ENCODE measurements at places on chromosomes 1 and 21.
A peak's percentile ranks its signal among the peaks of the same experiment; 100 is the strongest.

DNA sequence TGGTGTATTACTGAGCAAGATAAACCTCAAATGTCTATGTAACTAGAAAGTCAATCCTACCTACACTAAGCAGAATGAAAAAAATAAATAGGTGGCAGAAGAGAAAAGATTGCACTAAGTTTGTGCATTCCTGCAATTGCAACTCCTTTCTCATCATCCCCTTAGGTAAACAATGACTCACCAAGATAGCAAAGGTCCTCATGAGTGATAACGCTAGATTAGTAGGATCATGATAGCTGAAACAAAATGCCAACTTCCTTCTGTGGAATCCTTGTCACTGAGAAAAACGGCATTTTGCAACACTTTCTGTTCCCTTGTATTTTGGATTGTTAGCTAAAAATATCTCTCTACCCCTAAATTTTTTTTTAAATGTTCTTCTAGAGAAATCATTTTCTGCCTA is 20.0 kb upstream of the FCER1A start:
- no peak for DNase-seq

GRCh38 chr1:54413295-54413694 is 7.1 kb upstream of the SSBP3 start:
- no peak for DNase-seq

GRCh38 chr1:179840107-179840506 is 37.5 kb downstream of the TOR1AIP2 start:
- no peak for DNase-seq

DNA sequence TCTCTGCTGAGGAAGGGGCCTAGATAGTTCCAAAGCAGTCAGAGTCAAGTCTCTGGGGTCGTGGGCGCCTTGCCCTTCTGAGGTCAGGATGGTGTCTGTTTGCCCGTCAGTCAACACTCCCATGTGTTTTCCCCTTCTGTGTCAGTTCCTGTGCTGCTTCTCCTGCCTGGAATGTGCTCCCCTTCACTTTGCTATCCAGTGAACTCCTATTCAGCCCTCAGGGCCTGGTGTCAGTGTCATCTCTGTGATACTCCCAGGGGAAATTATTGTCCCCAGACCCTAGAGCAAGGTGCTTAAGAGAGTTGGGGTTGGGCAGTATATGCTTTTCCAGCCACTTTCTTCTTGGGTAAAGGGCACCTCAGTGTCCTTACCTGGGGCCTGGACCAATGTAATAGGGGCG is 45.8 kb upstream of the SYNC start:
- DNase-seq, result no peak

- no peak for DNase-seq
These were observed at the start of gene ASAP3 for GRCh38 chr1:23483321-23484252. TSS of gene ASAP3 (minus strand) at chr1:23484179. CDS start at chr1:23484133, 46 bp downstream.

GRCh38 chr21:22961258-22961657 is 1963.0 kb downstream of the NCAM2 start:
- no peak for DNase-seq

- DNase-seq, result no peak
These were observed 281.3 kb upstream of the C1orf105 start for GRCh38 chr1:172139196-172139595.

GRCh38 chr1:172781513-172782140 is 122.7 kb downstream of the FASLG start:
- DNase-seq, result no peak

DNA sequence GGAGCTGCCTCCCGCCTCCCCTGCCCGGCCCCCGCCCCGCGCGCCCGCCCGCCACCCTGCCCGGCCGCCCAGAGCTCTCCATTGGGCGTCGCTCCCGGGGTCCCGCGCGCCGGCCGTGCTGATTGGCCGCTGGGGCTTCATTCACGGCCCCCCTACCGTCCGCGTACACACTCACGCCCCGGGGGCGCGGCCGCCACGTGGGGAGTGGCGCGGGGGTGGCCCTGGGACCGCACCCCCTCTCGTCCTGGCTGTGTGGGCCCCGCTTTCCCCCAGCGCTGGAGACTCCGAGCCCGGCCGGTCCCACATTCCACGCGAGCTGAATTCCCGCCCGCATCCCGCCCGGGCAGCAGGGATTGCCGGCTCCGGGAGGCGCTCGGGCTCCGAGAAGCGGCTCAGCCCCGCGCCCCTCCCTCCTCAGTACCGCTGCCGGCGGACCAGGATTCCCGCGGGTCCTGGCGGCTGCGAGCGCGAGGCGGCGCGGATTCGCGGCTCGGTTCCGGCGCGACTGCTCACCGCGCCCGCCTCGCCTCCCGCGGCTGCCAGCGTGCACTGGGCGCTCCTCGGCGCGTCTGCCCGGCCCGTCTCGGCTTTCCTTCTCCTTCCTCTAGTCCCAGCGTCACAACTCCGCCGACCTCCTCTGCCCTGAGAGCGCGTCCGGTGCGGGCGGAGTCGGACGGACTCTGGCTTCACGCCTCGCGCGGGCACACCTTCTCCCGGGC is 450 bp upstream of the POU3F1 start:
- peak; percentile 56 for DNase-seq

GRCh38 chr21:27244776-27245175 is 277.9 kb upstream of the ADAMTS5 start:
- DNase-seq, result no peak

GRCh38 chr1:110471131-110471530 is 20.2 kb downstream of the PROK1 start:
- DNase-seq, result no peak

DNA sequence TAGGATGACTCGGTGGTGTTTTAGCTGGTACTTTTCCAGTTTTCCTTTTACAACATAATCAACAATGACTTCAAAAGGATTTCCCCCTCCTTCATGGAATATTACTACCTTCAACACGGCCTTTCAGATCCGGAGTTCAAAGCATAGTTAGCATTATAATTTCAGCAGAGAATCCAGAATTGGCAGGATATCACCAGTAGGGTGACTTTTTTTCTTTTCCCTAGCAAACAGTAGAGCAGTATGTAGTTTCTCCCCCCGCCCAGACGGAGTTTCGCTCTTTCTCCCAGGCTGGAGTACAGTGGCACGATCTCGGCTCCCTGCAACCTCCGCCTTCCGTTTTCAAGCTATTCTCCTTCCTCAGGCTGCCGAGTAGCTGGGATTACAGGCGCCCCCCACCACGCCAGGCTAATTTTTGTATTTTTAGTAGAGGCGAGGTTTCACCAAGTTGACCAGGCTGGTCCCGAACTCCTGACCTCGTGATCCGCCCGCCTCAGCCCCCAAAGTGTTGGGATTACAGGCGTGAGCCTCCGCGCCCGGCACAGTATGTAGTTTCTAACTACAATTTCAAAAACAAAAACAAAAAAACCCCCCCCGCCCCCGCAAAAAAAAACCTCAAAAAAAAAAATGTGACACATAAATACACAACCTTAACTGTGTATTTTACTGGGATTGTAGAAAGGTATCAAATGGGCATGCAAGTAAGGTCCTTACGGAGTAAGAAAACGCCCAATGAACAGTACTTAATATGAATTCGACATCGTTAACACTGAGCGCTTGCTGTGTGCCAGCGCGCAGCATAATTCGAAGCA is 1.5 kb upstream of the COX20 start:
- peak; percentile 23 for DNase-seq

GRCh38 chr1:59506952-59507351 is 210.1 kb downstream of the FGGY start:
- no peak for DNase-seq

DNA sequence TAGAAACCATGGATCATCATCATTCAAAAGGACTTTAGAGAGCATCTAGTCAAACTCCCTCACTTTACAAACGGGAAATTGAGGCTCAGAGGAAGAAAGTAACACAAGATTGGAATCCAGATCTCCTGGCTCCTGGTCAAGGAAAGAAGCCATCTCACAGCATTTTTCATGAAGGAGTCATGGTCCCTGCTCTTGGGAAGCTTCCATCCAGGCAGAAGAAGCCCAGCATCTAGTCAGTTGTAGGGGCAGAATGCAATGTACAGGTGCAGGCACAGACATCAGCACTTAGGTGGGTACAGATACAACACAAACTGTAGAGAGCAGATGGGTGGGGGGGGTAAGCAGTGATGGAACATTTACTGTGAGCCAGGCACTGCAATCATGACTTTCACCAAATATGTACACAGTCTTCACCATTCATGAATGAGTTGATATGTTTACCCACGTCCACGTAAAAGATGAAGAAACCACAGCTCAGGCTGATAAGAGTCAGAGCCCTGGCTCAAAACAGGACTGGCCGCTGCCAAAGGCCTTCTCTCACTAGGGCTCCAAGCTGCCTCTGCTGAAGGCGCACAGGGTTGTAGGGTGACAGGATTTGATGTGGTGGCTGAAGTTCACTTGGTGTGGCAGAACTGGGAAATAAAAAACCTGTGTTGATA is 44.0 kb downstream of the OPTC start:
- no peak for DNase-seq

DNA sequence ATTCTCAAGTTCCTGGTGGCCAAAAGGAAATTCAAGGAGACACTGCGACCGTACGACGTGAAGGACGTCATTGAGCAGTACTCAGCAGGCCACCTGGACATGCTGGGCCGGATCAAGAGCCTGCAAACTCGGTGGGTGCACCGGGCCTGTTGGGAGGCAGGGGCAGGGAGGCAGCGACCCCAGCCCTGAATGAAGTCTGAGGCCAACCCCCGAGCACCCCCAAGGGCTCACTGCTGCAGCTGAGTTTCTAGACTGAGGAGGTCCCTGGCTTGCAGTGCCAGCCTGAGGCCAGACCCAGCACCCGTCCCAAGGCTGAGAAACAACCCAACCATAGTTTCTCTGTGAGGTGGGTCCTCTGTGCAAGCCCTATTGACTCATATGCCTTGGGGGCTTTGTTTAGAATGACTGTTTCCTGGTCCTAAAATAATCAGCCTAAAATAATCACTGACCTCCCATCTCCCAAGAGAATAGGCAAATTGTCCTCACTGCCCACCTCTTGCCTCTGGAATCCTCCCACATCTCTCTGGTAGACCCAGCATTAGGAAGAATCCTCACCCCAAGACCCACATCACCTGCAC is 27.1 kb downstream of the CITED4 start:
- no peak for DNase-seq

Data from activated CD4-positive, CD25-positive, alpha-beta regulatory T cell treated with anti-CD3 and anti-CD28 coated beads, Interleukin-2, amount 50 U/mL, for 16 hours (primary cell).